ENCODE measurements at places on chromosomes 3 and 15.

- DNase-seq: no peak
Measured at GRCh38 chr3:180981912-180982311, 7.6 kb downstream of the DNAJC19 start.

DNA sequence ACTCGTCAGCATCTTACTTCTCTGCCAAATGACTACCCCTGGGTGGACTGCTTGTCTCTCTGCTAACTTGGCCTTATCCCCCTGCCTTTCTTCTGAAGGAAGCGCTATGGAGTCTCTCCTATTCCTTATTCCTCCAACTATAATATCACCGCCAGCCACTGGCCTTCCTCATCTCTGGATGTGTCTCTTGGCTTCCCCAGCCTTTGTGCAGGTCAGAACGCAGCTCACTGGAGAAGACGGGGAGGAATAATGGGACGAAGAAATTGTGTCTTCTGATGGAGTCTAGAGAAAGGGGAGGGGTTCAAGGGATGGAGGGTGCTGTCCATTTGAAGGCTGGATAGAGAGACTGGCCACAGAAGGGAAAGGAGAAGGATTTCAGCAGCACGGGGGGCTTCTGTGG is 16.9 kb downstream of the ITGA11 start:
- DNase-seq: no peak

- no peak for DNase-seq
Measured at GRCh38 chr3:125145751-125146475, 66.6 kb downstream of the SLC12A8 start.

GRCh38 chr3:123803521-123803920 is 80.6 kb downstream of the MYLK start:
- no peak for DNase-seq

DNA sequence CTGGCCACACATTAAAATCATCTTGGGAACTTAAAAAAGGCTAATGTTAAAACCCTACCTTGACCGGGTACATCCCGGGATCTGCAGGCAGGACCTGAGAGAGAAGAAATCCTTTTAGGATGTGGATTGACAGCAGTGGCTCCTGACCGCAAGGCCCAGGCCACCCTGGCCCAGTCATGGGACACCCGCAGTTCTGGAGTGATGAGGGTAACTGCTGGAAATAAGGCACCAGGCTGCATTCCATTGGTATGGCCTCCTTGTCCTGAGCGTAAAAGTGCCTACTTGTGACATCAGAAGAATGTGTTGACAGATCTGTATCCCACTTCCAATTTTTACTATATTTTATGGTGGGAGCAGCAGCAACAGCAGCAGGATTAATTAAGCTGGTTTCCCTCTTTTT is 63.4 kb upstream of the GSK3B start:
- no peak for DNase-seq

GRCh38 chr15:40909662-40910630 is 15.7 kb downstream of the VPS18 start:
- no peak for DNase-seq

GRCh38 chr3:183148056-183148455 is 14.5 kb downstream of the LAMP3 start:
- no peak for DNase-seq

DNA sequence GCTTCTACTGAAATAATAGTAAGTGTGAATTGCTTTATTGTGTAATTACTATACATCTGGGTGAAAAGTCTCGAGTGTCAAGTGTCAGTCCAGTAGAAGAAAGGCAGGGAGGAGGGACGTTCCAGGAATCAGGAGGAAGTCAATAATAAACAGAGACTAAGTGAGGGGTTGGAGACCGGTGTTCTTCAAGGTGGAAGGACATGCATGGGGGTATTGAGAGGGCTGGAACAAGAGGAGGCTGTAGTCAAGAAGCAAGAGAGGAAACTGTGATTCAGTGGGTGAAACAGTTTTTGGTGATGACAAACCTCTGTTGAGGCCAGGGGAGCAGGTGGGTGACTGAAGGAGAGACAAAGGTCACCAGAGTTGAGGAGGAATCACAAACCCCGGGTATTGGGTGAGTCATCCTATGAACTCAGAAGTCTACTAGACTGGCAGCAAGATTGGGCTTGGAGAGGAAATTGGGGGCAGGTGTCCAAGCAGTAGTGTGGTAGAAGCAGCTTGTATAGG is 11.6 kb upstream of the SCAMP5 start:
- no peak for DNase-seq

DNA sequence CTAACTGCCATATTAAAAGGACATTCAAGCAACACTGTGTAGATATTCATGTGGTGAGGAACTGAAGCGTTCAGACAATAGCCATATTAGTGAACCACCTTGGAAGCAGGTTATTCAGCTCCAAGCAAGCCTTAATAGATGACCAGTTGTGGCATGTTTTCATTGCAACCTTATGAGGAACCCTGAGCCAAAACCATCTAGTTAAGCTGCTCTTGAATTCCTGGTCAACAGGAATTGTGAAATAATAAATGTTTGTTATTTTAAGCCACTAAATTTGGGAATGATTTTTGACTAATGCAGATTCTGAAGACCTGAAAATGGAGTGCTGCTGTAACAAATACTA is 73.0 kb downstream of the SPRED1 start:
- no peak for DNase-seq

GRCh38 chr3:129344540-129345220 is 66.0 kb downstream of the HMCES start:
- peak; percentile 29 for DNase-seq

DNA sequence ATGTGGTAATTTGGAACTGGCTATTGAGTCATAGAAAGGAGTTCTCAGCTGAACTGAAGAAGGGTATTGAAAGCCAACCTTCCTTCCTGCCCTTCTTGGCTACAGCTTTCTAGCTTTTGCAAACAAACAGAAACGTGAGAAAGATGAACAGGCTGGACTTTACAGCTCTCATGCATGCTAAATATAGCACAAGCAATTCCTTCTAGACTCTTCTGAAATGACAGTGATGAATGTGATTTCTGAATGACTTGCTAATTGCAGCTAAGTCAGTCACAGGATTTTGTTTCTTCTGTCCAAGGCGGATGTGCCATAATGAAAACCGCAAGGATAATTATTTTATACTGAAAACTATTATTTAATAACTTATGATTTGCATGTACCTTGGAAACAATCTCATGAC is 36.3 kb downstream of the BCHE start:
- DNase-seq: no peak

- DNase-seq: no peak
Measured at GRCh38 chr3:179948740-179949139, 88.0 kb downstream of the PEX5L start.

DNA sequence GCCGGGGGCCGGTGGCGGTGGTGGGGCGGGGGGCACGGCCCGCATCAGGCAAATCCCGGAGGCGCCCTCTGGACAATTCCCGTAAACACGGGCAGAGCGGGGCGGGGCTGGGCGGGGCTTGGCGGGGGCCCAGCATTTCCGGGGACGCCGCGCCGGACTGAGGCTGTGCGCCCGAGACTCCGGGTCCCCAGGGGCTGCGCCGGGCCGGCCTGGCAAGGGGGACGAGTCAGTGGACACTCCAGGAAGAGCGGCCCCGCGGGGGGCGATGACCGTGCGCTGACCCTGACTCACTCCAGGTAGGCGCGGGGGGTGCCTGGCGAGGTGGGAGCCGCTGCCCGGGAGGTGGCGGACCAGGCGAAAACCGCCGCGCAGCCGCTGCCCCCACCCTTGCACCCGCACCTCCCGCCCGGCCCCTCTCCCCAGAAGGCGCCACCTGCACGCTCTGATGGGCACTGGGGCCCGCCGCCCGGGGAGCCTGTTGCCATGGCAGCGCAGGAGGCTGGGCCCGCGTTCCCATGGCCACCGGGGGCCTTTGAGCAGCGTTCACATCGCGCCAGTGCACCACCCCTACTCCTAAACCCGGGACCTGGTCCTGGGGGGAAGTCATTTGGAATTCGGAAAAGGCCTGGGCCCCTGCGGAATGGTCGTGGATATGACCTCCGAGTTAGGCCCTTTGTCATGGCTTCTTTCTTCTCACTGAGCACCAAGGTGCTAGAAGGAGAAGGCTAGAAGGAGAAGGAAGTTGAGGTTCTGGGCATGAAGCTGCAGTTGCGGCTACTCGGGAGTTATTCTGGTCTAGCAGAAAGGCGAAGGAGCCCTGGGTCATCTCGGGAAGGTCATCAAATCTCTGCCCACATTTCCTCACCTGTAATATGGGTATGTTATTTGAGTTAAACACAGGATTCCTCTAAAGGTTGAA is 16.1 kb upstream of the SEMA4B start:
- DNase-seq: peak; percentile 72

DNA sequence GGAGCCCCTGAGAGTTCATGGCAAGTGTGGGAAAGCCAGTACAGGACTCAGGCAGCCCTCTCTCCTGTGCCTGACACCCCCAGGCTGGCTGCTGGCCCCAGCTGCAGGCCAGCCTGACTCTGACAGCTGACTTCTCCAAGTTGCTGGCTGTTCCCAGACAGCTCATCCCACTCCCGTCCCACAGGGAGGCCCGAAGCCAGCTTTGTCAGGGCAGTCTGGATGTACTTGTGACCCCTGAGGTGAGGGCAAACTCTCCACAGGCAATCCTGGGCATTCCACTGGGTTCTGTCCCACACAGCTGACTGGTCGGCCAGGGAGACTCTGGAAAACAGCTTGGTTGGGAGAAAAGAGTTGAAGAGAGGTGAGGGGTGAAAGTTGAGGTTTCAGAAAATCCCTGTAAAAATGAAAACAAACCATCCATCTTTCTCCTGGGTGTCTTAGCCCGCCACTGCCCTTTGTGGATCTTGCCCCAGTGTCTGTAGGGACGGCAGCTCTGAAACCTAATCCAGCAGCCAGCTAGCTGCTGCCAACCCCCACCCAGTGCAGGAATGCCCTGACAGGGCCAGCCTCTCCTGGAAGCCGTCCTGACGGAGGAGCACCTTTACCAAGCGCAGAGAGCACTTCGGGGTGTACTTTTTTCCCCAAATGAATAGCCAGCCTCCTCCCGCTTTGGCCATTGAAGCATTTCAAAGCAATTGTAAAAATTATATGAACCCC is 87.9 kb downstream of the DNAJB8 start:
- DNase-seq: no peak

DNA sequence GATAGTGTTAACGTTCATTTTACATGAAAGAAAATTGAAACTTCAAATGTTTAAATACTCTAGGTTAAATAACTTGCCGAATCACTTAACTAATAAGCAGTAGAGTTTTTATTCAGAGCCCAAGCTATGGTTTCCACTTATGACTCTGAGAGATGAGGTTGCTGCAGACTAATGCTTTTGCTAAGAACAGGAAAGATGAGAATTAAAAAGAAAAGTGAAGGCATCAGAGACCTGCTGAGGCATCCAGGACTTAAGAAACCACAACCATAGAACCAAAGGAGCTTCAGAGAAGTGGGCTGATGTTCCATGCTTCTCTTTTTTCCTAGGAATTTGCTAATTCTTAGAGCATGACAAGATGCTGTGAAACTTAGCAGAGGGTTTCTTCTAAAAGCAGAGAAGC is 9.5 kb downstream of the HMG20A start:
- no peak for DNase-seq
